ENCODE measurements at places on chromosomes 11 and 22.

DNA sequence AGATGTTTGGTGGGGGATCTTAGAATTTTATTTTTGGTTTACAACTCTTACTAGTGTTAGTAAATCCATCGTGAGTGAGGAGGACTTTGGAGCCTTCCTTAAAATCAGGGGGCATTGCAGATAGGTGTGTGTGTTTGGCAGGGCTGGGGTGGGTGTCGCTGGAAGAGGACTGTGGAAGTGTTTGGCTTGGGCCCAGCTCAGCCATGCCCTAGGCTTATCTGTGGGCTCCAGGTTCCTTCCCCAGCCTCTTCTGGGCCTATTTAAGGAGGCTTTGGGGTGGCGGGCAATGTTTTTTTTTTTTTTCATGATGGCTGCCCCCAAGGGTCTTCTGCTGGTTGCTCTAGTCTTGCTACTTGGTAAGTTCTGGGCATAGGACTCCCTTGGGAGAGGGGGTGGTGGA lies 22.1 kb downstream of the MTFP1 start:
- DNase-seq = no peak

- no peak for DNase-seq
These were observed 4.9 kb downstream of the MMP13 start for GRCh38 chr11:102950622-102951081.

- DNase-seq = no peak
These were observed 686.6 kb downstream of the LUZP2 start for GRCh38 chr11:25183411-25183810.

DNA sequence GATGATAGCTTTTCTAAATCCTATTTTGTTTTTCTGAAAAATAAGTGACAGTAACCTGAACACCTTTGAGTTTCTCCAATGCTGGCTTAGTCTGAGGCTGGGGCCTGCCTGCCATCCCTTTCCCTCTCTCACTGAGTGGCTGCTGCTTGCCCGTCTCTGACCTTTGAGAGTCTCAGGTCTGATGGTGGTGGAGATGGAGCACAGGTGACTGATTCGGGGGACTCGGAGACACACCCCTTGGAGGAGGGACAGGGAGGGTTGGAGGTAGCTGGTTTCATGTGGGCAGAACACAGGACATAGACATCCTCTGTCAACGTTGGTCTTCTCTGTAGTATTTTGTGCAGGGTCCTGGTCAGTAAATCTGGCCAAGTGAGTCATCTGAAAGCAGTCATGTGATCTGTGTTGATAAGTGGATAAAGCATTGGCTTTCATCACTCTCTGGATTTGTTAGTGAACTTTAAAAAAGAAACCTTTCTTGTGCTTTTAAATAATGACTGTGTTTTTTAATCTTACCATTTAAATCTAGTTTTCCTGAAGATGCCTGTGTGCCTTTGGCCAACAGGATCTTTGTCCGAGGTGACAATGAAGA lies 47.1 kb upstream of the CLDN5 start:
- DNase-seq = no peak

DNA sequence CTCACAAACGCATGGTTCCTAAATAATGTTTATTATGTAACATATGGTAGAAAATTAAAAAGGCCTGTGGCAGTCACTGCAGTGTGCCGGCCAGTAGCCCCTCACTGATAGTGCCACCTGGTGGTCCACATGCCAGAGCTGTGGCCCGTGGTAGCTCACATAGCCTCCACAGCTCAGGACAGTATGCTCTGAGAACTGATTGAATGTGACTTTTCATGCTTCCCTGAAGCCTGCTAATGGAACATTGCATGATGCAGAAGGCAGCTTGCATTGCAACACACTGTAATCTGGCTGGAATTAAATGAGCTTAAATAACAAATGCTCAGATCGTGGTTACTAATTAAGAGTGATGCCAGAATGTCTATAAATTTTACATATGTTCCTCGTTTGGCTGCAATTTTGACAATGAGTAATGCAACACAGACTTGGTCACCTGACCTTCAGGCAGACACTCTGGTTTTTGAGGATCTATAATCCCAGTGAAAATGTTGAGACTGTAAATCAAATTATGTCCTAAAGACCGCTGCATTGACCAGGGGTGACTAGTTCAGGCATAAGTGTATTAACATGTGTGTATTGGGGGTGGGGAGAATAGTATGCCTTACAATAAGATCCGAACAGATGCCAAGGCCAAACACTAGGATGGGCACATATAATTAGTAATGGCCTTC lies 566.4 kb downstream of the METTL15 start:
- no peak for DNase-seq

DNA sequence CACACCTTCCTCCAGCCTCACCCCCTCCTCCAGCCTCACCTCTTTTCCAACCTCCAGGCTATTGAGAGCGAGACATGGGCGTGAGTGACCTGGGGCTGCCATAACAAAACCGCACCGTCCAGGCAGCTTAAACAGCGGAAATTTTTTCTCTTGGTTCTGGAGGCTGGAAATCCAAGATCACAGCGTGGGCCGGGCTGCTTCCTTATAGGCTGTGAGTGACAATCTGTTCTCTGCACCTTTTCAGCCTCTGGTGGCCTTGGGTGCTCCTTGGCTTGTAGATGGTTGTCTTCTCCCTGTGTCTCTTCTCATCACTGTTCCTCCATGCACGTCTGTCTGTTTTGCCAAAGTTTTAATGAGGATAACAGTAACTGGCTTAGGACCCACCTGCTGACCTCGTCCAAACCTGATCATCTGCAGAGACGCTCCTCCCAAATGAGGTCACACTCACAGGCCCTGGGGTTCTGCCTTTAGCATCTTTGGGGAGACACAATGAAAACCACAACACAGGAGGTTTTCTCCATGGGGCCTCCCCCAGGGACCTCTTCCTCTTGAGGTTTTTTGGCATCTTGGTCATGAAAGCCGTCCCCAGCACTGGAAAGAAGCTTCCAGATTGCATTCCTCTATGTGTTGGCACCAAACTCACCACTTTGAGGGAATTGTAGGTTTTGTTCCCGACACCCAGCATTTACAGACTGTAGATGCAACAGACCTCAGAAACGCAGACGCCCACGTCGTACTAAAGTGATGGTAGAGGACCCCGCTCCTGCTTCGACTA lies 878.1 kb downstream of the BRD1 start:
- no peak for DNase-seq

Data from CD4-positive, alpha-beta T cell treated with Interleukin-4 for 1 hour (primary cell).